ENCODE measurements at places on chromosomes 6 and 20.

DNA sequence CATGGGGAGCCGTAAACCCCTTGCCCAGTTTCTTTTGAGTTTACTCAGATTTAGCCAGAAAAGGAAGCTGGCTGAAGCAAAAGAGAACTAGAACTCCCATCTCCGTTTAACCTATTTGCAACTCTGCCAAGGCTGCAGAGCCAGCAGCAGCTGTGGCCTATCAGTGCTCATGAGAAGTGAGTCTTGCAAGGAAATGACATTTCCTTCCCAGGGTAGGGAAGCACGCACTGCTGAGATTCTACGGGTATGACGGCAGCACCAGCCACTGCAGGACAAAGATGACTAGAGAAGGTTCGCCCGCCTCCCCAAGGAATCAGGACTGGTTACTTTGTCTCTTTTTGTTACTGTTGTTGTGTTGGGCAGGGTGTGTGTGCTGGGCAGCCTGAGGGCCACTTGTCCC, 47.6 kb downstream of the PPP1R3G start:
- DNase-seq, result no peak

GRCh38 chr20:58033026-58033536, 195.4 kb downstream of the ANKRD60 start:
- no peak for DNase-seq

DNA sequence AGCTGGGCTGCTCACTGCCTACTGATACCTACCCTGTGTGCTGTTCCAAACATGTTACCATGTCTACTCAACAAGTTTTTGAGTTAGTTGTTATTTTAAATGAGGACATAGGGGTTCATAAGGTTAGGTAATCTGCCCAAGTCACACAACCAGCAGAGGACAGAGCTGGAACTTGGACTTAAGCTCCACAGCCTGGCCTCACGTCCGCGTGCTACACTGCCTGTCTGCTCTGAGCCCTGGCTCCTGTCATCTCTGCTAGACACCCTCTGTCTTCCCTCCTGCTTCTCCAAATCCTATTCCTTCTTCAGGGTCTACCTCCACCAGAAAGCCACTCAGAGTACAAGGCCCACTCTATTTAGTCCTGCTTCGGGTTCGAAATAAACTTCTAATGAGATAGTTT, 18.2 kb downstream of the ANKRD66 start:
- DNase-seq, result no peak

DNA sequence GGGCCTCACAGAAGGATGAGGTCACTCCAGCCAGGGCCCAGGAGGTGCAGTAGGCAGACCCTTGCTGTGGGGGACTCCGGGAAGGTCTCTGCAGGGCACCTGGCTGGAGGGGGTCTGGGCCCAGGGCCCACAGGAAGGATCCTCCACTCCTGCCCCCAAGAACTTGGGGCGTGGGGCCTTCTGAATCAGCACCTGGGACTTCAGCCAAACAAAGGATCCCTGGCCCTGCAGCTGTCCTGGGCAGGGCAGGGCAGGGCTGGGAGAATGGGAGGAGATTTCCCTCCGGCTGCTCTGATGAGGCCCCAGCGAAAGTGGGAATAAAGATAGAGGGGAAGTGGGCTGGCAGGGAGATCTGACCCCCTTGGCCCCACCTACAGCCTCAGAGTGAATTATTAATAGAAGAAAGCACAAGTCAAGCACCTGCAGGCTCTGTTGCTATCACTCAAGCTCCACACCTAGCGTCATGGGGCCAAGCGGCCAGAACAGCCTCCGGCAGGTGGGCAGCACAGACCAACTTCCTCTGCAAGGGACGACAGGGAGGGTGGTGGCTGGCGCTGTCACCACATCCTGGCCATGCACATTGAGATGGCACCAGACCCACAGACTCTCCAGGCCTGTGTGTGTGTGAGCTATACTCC, 61.6 kb upstream of the MRPS10 start:
- no peak for DNase-seq

DNA sequence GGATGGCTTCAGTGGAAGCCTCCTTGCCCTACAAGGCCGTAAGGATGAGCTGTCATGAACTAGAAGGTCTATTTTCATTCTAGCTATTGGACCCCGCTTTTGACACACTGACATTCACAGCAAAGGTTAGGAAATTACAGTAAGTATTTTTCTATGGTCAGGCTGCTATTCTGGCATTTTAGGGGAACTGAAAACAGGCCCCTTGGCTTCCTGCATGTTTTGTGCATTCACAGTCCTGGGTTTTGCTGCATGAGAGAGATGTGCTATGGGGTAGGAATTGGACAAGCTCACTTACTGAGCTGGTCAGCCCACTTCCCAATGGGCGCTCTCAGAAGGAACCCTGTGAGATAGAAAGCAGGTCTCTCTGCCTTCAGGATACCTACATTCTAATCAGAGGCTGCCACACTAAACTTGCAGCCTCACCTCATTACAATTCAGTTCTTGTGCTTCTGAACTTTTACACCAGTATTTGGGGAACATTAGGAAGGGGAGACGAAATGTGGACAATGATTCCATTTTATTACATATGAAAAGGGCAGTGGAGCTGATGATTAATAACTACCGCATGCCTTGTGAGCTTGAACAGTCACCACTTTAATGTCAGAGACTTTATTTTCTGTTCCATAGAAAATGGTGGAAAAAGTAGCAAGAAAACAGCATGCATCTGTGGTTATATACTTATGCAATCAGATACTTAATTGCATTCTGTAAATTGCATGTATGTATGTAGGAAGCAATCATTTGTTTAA, 86.6 kb upstream of the TAB2 start:
- DNase-seq, result no peak

DNA sequence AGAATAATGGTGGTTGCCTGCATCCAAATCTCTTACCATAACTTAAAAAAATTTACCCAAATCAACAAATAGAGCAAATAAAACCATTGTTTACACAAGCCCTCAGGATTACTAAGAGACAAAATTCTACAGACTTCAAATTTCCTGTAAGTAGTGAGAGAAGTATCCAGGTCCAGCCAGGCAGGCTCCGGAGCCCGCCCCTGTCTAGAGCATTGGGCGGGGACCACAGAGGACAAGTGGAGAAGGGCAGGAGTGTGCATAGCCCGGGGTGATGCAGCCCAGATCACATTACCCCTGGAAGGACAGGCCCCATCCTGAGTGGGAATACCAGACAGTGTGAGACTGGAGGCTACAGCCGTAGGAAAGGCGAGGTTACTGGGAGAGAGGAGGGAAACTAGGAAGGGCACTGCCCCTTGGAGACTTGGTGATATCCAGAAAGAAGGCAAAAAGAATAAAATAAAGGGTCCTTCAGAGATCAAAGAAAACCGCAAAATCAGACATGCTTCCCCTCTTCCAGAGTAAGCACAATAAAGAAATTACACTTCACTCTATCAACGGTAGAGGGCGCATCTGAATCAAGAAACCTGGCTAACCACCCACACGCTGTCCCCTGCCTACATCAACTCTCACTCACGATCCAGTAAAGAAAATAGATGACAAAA, 26.6 kb downstream of the RIN2 start:
- peak; percentile 5 for DNase-seq

DNA sequence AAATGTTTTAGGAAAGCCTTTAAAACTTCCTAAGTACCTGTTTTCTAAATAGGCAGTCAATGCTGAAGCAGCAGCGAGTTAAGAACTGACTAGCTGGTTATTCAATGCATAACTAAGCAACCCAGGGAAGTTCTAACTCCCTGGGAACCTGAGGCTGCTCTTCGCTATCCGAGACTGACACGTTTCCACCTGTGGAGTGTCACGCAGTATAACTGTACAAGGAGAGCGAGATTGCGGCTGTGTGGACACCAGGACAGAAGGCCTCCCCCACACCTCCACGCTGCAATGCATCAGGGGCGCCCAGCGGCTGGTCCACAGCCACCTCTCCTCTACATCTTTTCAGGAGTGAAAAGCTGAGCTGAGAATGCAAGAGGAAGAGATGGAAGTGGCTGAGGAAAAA, 8.0 kb downstream of the PXDC1 start:
- no peak for DNase-seq

DNA sequence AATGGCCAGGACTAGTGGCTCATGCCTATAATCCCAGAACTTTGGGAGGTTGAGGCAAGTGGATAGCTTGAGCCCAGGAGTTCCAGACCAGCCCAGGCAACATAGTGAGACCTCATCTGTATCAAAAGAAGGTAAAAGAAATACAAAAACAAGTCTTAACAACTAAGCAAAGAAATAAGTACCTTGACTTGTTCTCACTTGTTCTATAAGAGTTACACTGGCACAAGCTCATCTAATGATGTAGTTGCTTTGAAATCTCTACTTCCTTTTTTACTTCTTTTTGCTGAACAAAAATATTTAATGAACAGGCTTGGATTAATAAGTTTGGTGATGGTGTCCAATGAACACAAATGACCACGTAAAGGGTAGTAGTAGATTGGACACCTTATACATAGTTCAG, 72.2 kb downstream of the SGK1 start:
- DNase-seq, result no peak

- no peak for DNase-seq
Measured at GRCh38 chr20:33273117-33273851, 9.7 kb upstream of the BPIFB1 start.

GRCh38 chr6:159970659-159971063, 1.8 kb downstream of the IGF2R start:
- no peak for DNase-seq

GRCh38 chr6:146286961-146287360, 256.7 kb upstream of the RAB32 start:
- DNase-seq, result no peak

GRCh38 chr20:41133709-41134361, 3.5 kb upstream of the PLCG1 start:
- DNase-seq, result peak; percentile 51

- DNase-seq, result no peak
Measured at GRCh38 chr6:165562421-165563090, 100.5 kb downstream of the PDE10A start.

GRCh38 chr6:160461641-160462040, 113.5 kb downstream of the SLC22A3 start:
- DNase-seq, result no peak

DNA sequence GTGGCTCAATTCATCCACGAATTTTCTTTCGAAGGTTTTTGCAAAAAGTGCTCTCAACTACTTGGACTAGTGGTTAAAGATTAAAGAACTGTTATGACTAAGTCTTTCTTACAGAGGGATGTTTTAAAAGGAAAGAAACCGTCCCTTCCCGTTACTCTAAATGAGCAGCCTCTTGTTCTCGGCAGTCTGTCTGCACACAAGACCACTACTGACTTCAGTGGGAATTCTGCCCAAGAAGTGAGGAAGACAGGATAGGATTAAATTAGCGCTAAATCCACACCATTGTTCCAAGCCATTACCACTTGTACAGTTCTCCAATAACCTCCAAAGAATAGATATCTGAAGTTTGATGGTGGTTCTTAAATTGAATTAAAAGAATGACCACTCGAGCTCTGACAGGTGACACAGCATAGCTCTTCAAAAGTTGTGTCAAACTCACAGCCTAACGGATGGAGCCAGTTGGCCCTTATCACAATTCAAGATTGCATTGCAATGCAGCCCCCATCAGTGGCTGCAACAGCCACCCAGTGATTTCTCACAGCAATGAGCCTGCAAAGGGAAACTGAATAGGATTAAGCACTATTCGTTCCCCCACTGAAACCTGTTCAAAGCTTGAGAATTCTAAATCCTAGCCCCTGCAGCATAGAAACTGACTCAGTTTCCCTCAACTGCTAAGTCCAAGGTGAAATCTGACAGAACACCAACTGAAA, 1.8 kb downstream of the EPB41L2 start:
- DNase-seq, result no peak

DNA sequence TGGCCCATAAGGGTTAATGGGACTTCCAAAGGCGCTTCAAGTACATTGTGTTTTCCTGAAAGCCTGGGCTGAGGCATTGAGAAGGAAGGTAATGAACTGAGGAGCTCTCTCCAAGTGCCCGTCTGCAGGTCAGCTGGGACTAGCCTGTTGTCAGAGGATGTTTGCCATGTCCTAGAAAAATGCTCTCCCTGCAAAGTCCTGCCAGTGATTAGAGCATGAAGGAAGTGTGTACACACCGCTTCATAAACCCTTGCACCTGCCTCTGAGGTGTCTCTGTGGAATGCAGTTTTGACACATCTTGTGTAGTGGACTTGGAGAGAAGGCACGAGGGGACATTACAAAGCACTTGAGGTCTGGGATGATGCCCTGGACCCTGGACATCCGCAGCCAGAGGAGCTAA, 506.7 kb downstream of the KIF16B start:
- DNase-seq, result no peak

DNA sequence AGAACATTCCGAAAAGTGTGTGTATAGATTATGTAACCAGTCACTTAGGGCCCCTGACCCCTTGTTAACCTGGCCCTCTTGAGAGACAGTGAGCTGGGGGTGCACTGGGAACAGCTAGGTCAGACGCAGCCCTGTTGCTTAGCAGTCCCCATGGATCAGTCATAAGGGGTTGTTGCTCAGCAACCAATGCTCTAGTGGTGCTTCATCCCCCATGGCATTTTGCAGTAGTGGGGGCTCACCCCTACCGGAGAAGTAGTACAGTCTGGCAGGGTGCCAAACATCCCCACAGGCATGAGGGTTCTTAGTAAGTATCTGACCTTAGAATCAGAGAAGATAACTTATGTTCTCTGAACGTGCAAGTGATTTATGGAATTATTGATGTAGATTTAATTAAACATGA, 12.3 kb downstream of the PKIB start:
- no peak for DNase-seq

DNA sequence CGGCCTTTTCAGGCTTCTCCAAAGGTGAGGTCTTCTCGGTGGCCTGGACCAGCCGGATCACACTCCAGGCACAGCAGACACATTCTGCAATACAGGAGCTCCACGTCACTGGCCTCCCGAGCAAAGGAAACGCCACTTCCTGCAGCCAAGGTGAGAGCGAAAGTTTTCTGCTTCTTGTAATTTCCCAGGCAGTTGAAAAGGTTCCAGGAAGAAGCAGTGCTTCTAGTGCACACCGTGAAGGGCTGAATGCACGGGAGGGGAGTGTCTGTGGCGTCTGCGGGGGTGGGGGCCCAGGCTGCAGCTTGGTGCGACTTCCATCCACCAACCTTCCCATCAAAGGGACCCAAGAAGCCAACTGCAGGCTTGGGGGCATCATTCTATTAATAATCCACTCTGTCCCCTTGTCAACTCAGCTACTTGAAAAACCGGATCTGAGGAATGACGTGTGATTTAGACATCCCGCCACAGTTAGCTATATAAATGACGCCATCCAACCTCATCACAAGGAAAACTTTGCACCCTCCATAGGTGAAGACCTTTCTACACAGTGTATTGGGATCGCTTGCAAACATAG, 61.1 kb downstream of the NFATC2 start:
- peak; percentile 53 for DNase-seq

GRCh38 chr20:6704132-6704861, 63.2 kb upstream of the BMP2 start:
- DNase-seq, result no peak

DNA sequence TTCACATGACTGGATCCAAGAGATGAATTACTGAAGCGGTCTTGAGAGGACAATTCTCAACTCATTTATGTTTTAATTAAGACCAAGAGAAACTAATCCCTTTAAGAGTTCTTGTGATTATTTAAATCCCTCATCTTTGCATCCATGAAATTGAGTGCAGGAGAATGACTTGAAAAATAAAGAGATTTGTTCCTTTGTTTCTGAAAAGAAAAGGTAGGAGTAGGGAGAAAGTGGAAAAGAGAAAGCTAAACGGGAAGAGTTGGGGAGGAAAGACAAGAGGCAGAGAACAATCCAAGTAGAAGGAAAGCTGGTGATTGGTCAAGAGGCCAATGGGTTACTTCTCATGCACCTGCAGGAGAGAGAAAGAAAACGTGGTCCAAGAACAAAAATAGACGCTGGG, 75.2 kb upstream of the SOX4 start:
- DNase-seq, result no peak
